ENCODE measurements at places on chromosomes 5 and 9.
A peak's percentile ranks its signal among the peaks of the same experiment; 100 is the strongest.

GRCh38 chr5:9265441-9266287, 280.2 kb downstream of the SEMA5A start:
- DNase-seq: peak; percentile 96

DNA sequence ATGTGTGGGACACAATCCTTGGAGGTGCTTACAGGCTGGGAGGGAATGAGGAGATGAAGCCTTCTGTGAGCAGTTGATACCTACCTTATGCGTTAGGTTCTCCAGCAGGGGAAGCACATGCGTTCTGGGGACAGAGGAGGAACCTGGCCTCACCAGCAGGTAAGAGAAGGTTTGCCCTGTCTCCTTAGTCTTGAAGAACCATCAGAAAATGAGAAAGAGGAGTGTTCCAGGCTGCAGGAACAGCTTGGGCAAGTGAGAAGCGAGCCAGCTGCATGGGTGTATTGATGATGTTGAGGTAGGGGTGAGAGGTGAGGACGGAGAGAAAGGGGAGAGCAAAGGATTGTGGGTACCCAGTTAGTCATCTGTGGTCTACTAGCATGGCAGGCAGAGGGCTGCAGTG, 156.9 kb upstream of the MVB12B start:
- DNase-seq: no peak

GRCh38 chr5:83440826-83441225, 30.7 kb upstream of the VCAN start:
- no peak for DNase-seq

- no peak for DNase-seq
These were observed 32.3 kb upstream of the C9orf40 start for GRCh38 chr9:74985041-74985440.

DNA sequence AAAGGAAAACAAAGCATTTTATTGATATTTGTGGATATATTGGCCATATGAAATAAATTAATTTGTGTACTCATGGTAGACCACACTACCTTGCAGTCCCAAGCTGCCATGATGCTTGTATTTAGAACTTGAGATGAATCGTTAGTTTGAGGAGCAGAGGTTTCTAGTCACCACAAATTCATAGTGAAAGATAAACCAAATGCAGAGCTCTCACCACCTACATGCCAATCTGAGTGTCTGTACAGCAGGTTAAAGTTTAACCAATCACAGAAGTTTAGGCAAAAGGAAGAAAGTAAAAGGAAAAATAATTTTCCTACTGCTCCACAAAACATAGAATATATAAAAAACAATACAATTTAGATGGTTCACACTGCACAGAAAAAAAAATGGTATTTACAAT, 163.6 kb upstream of the FTMT start:
- DNase-seq: no peak

DNA sequence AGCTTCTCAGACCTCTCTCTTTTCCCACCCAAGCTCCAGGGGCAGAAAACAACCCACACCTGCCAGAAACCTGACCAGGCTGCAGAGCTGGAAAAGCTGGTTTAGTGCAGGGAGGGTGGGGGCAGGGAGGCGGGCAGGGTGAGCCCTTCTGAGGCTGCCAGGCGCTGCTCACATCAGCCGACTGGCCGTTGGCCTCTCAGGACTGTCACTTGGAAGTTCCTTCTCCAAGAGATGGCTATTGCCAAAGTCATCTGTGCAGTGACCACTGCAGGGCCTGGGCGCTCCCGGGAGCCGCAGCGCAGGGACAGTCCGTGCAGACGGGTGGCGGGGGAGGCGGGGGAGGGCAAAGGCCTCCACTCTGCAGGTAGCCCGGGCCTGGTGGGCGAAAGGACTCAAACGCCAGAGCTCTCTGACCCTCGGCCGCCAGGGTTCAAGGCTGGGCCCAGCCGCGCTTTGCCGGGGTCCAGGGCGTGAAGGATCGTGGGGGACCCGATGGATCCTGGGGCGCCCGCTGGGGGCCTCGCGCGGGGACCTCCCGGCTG, 205.0 kb upstream of the IER5L start:
- no peak for DNase-seq

DNA sequence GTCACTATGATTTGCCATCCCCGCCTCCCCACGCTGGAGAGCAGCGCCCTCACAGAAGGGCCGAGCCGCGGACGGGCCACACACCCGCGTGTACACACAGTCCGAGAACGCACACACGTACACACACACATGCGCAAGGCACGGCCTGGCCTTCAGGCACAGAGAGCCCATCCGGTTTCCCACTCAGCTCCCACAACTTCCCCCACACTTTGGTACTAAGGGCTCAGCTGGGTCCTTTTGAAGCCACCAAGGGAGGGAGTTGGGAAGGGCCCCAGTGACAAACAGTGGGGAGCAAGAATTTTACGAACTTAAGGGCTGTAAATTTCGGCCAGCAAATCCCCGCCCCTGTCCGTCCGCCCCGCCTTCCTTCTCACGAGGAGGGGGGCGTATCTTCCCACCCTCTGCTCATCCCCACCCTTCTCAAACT, 133.3 kb upstream of the HAND1 start:
- no peak for DNase-seq

DNA sequence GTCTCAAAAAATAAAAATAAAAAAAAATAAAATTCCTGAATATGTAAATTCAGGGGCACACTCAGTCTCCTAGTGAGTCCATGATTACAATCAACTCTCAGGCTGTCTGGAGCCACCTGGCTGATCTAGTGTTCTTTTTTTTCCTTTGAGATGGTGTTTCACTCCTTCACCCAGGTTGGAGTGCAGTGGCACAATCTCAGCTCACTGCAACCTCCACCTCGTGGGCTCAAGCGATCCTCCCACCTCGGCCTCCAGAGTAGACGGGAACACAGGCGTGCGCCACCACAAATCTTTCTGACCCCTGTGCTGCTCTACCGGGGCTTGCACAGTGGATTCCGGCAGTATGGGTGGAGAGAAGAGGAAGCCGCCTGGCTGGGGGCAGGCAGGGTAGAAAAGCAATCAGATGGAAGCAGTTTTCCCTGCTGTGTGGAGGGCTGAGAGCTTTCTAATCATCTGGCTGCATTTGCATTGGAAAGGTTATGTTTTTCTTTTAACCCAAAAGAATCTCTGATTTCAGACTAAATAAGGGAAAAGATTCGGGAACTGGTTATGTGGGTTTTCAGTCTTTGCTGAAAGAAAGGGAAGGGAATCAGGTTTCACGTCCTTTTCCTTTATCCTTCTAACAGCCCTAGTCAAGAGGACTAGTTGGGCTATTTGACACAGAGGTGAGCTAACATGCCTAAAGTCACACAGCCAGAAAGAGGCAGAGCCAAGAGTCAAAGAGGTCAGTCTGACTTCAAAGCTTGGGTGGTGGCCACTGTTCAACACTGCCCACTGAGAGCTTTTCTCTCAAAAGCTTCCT, 26.3 kb upstream of the CORO2A start:
- no peak for DNase-seq

DNA sequence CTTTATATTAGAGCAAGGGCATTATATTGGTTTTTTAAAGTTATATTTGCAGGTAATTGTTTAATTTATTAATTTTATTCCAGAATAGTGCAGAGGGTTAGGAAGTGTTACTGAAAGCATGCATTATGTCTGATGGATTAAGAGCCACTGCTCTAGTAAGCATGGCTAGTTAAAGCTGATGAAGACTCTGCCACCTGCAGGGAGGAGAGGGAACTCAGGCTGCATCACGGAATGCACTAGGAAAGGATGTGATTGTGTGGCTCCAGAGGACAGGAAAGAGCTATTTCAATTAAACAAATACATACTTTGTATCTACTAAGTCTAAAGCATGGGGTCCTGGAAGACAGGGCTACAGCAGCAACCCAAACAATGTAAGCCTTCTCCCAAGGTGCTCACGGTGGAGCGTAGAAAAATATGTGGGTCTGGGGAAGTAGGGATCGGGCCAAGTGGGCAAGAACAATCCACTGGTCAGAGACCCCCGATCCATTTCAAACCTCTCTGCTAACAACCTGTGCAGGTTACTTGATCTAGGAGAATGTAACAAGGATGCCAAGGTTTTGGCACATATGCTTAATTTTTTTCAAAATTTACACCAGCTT, 15.3 kb upstream of the GRXCR2 start:
- peak; percentile 60 for DNase-seq

GRCh38 chr5:5351288-5351979, 71.0 kb upstream of the ICE1 start:
- peak; percentile 84 for DNase-seq

- peak; percentile 86 for DNase-seq
These were observed 430.1 kb upstream of the MEF2C start for GRCh38 chr5:89313044-89313443.

- no peak for DNase-seq
These were observed 5.8 kb downstream of the TMEM268 start for GRCh38 chr9:114616684-114617520.

DNA sequence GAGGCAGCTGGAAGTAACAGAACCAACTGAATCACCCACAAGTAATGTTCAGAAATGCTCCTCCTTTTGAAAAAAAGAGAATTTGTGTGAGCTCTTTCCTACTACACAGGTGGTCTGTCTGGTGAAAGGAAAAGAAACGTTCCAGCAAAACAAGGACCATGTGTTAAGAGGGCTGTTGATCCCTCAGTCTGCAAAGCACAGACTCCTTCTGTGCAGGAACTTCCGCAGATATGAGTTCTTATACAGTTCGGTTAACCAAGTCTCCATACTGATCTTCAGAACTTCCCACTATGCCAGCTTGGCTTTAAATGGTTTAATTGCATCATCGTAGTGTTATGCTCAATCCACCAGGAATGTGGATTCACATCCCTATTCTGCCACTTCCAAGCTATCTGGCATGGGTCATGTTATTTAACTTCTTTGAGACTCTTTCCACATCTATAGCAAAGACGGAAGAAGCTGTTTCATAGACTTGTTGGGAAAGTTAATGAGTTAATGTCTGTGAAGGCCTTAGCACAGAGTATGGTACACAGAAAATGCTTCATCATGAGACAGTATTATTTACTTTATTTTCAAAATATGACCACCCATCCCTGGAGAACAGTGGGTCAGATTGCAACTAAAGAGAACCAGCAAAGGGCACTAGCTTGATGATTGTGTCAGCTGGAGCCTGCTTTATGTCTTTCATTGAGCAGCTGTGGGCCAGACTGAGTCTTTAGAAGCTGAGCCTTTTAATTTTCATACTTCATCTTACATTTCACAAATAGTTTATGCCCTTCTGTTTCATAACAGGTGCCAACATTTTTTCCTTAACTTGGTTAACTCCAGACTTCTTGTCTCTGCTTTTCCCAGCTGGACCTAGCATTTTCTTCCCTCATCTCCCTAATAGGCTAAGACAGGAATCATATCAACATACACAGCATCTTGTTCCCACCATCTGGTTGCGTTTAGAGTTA, 89.9 kb downstream of the MAMDC2 start:
- no peak for DNase-seq

DNA sequence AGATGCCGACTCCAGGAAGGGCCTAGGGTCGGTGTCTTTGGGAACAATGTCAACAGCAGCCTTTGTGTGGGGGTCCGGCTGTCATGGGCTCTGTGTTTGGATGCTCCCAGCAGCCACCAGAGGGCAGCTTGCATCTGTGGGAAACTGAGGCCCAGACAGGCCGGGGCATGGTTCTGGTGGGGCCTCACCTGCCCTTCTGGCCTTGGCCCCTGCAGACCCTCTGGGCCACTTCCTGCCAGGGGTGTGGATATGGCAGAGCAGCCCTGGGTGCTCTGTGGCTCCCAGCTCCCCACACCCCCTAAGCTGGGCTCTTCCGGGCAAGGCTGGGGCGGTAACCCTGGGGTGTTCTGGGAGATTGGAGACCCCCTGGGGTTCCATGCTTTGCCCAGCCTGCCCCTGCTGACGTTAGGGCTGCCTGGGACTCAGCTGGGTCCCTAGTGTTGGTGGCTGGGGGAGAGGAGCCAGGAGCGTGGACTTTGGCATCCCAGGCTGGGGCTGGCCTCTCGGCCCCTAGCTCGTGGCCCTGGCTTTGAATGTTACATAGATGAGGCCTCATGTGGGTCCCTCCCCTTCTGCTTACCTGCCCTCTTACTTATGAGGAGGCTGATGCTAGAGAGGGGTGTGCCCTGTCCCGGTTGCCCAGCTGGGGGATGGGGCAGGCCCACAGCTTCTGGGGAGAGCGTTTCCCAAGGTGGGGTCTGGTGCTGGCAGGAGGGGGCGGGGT, 38.3 kb downstream of the RXRA start:
- no peak for DNase-seq

GRCh38 chr5:139194486-139194885, 3.7 kb downstream of the SIL1 start:
- no peak for DNase-seq

GRCh38 chr9:86353655-86354010, 577 bp downstream of the TUT7 start:
- DNase-seq: peak; percentile 27

DNA sequence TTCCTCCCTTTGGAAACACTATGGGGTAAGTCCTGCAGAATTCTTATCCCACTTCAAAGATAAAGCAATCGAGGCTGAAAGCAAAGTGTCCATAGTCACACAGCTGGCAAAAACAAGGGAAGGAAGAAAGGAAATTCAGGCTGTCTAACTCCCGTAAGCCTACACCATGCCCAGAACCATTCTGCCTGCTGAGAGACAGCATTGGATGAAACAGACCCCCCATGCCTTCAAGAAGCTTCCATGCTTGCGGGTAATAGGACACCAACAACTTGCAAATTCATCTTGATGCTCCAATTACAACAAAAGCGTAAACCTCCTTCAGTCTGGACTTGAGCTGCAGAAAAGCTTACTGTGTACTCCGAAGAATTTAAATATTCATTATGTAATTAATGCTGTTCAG, 181.1 kb upstream of the WWC1 start:
- DNase-seq: no peak

- no peak for DNase-seq
These were observed 62.2 kb downstream of the RANBP17 start for GRCh38 chr5:170923910-170924620.

- no peak for DNase-seq
These were observed 2.1 kb downstream of the TMEM250 start for GRCh38 chr9:136116360-136117098.

DNA sequence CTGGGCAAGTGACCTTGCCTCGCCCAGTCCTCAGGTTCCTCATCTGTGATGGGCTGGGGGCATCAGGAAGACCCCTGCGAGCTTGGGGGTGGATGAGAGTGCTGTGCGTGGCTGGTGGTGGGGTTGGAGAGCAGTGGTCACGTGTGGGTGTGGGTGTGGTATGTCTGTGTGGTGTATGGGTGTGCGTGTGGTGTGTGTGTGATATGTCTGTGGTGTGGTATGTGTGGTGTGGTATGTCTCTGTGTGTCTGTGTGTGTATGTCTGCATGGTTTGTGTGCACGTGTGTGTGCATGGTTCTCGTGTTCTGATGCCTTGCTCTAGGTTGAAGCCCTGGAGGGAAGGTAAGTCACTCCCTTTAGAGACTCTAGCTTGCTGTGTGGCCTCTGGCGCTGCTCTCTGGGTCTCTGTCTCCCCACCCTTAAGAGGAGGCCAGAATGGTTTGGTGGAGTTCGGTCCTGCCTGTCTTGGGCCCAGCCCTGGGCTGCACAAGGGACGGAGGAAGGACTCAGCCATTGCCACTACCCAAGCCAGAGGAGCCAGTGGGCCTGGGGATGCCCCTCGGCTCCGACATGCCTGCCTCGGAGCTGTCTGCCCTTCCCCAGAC, 87.0 kb downstream of the RXRA start:
- DNase-seq: no peak

GRCh38 chr9:22216730-22217172, 207.6 kb upstream of the CDKN2B start:
- DNase-seq: peak; percentile 65

- DNase-seq: peak; percentile 80
These were observed 235.7 kb upstream of the ADAMTSL1 start for GRCh38 chr9:18238254-18238653.
